ENCODE measurements at places on chromosomes 16 and 17.
A peak's percentile ranks its signal among the peaks of the same experiment; 100 is the strongest.

- no peak for DNase-seq
Measured at GRCh38 chr17:47290870-47291241, 32.9 kb upstream of the EFCAB13 start.

GRCh38 chr17:65576939-65577338 is 15.5 kb upstream of the AXIN2 start:
- DNase-seq = no peak

DNA sequence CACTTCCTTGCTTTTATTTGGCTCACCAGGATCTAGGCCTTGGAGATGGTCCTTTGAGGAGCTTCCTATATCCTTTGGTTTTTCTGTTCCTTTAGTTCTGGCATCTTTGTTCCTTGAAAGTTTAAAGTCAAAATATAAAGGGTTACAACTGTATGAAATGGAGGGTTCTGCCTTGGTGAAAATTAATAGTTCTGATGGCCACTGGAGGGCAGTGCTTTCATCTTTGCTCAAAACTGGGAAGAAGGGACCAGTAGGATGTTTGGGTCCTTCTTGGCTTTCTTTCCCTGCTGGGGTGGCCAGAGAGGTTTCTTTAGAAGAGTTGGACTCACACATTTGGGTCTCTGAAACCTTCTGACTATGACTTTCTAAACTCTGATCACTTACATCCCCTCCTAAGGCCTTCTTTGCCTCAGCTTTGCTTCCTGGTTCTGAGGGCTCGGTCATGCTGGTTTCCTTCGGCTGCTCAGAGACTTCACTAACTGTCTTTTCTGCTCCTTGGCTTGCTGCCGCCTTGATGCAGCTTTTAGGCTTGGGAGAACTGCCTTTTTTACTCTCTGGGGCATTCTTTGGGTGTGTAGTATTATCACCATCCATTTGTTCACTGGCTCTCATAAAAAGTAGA is 10.9 kb upstream of the ITGA2B start:
- no peak for DNase-seq

DNA sequence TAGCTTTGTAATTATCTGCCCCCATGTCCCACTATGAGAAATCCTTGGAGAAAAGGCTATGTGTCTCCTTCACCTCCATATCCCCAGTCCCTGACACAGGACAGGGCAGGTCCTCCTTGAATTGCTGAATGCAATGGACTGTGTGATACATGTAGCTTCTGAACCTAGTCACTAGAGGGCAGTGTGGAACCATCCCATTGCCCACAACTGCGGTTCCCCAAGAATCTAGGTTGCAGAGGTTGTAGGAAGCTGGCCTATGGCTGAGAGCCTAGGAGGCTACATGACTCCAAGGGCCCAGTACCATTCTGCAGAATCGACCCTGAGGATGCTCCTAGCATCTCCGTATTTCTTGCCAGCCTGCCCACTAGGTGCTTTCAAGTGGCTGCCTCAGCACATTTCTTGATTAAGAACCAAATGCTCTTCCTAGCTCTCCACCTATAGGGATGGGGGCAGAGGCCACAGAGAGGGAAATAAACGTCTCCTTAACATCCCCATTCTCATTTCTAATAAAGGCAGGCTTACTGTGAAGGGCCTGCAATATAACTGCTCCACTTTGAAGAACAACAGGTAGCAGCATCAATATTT is 394.0 kb downstream of the CA10 start:
- peak; percentile 34 for DNase-seq

All from CD4-positive, alpha-beta T cell treated with Interleukin-6 at 100 ng/mL for 8 hours (primary cell).